Stromal cell of bone marrow (primary cell): ENCODE measurements at places on chromosomes 13 and 19.

DNA sequence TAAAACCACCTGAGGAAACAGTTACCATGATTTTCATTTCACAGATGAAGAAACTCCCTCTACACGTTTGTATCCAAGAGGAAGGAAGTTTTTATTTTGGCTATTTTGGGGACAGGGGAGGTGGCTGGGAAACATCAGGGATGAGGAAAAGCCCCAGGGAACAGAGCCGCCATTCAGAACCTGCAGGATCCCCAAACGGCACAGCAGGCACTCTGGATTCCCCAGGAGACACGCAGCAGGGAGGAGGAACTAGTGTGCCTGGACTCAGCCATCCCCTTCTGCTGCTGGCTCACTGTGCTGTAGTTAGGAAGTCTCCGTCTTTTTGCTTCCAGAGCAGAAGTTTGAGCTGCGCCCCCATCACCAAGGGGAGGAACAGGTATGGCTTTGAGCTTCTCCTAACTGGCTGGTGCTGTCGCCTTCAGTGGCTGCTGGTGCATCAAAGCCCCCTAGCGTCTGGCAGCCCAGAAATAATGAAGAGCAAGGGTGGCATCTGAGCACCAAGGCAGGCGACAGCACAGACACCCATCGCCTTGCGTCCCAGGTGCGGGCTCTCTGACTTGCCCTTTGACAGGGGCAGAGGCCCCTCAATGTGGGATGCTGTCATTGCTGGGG, 4.2 kb downstream of the NAPA start:
- no peak for DNase-seq

DNA sequence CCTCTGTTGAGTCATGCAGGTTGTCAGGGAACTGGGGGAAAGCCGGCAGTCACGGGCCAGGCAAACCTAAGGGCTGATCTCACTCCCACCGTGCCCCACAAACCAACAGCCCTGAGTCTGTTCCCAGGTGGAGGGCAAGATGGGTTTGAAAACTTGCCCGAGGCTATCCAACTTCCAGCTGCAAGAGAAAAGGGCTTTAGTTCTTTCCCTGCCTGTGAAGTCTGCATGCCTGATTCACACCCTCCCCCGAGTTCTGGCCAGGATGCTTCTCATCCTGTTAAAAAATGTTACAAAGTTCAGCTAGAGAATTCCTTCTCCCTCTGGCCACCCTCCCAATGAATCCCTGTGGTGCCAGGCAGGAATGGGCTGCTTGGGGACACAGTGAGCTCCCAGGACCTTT, 33.1 kb downstream of the MYO16 start:
- DNase-seq = no peak

DNA sequence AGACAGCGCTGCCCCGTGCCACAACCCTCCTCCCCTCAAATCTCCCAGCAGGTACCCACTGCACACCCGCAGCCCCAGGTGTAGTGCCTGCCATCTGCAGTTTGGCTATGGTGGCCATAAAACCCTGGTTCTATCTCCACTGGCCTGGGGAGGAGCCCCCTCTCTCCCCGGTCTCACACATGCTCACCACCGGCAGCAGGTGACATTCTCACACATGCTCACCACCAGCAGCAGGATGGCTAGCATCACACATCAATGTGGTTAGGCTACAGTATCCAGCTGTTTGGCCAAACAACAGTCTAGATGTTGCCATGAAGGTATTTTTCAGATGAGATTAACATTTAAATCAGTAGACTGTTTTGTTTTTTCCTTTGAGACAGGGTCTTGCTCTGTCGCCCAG, 31.1 kb downstream of the ELL start:
- no peak for DNase-seq

DNA sequence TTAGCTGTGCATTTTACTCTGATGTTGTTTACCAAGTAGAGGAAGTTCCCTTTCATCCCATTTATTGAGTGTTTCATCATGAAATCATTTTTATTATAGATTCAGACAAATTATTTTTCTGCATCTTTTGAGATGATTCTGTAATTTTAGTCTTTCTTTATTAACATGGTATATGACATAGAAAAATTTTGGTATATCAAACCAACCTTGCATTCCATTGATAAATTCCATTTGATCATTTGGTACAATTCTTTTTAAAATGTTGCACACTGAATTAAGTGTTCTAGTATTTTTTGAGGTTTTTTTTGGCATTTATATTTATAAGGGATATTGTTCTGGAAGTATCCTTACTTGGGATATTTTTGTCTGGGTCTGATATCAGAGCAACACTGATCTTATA, 308.4 kb downstream of the DLEU7 start:
- no peak for DNase-seq

GRCh38 chr13:30157616-30157993, 149.7 kb downstream of the KATNAL1 start:
- DNase-seq = no peak

- DNase-seq = peak; percentile 56
These were observed 116.1 kb downstream of the STARD13 start for GRCh38 chr13:33169273-33169980.

GRCh38 chr13:71464686-71465085, 402.3 kb downstream of the DACH1 start:
- no peak for DNase-seq

DNA sequence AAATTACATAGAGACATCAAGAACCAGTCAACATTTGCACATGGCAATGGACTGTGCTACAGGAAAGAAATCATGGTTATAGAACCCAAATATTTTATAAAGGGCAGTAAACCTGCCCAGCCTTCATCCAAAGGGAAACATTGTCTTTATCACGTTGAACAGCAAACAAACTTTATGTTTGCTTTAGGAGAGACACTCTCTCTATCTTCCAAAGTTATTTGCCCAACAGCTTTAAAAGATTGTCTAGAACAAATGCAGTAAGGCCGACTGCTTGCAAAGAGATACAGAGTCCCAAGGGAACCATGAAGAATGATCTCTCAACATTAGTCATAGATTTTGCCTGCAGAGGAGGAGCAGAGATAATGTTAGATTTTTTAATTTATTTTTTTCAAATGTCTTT, 1323.5 kb upstream of the SLC10A2 start:
- DNase-seq = peak; percentile 2

GRCh38 chr13:109779074-109779473, 7.3 kb downstream of the IRS2 start:
- no peak for DNase-seq

GRCh38 chr19:35170359-35171061, 16.0 kb downstream of the FXYD5 start:
- DNase-seq = no peak

DNA sequence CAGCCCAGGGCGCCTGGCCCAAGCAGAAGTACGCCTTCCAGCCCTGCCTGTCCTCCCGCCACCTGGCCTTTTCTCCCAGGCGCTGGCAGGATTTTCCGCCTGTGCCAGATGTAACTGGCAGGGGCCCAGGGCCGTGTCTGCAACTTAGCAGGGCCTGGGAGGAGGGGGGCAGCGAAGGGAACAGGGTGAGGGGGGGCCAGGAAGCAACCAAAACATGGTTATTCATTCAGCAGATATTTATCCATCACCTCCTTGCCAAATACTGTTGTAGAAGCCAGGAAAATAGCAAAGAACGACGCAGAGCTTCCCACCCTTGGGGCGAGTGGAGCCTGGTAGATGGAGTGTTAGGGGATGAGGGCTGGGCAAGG, 5.6 kb downstream of the TLE6 start:
- DNase-seq = peak; percentile 73

DNA sequence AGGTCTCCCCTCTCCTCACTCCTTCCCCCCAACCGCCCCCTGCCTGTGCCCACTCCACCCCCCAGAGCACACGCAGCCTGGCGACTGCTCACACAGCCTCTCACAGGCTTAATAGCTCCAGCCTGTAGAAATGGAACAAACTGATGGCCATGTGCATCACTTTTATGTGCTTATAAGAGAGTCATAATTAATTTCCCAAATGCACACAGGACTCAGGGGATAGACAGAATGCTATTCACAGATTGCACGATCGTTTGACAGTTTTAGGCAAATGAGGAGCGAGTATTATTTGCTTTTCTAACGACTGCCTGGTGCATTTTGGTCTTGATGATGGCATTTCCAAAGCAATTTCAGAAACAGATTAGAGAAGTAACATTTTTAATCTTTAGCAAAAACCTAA, 97.7 kb upstream of the VSTM2B start:
- DNase-seq = no peak

GRCh38 chr13:77459592-77459991, 75.9 kb upstream of the SCEL start:
- DNase-seq = no peak

DNA sequence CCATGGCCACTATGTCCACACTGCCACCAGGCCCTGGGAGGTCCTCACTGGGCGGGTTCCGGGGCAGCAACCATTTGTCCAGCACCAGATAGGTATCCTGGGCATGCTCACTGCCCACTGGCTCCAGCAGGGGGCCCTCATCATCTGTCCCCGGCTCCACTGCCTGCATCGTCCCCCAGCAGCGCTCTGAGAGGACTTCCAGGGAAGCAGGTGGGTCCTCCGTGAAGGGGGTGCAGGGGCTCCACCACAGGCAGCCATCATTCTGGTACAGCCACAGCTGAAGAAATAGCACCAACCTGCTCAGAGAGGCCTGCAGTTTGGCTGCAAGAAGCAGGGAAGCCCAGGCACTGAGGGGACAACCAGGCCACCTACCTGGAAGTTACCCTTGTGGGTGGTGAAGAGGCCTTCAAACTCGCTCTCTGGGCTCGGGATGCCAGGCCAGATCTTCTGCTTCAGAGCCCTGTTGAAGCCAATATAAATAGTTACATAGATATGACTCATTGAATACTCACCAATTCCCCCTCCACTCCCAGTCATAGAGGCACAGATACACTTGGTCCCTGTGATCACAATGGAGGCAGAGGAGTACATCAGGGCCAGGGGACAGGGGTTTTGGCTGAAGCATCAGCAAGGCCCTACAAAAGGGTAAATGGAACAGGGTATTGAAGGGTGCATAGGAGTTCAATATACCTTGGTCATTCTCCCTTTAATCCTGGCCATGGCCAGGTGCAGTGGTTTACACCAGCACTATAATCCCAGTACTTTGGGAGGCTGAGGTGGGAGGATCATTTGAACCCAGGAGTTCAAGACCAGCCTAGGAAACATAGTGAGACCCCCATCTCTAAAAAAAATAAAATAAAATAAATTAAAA, 4.1 kb downstream of the SWSAP1 start:
- DNase-seq = peak; percentile 79

DNA sequence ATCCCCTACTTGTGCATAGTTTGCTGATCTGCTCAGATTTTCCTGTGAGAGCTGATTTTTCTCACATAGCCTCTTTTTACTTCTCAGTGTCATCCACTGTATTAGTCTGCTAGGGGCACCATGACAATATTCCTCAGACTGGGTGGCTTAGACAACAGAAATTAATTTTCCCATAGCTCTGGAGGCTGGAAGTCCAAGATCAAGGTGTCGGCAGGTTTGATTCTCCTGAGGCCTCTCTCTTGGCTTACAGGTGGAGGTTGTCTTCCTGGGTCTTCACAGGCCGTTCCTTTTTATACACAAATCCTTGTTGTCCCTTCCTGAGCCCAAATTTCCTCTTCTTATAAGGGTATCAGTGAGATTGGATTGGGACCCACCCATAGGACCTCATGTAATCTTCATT, 9.2 kb downstream of the LRCH1 start:
- no peak for DNase-seq

DNA sequence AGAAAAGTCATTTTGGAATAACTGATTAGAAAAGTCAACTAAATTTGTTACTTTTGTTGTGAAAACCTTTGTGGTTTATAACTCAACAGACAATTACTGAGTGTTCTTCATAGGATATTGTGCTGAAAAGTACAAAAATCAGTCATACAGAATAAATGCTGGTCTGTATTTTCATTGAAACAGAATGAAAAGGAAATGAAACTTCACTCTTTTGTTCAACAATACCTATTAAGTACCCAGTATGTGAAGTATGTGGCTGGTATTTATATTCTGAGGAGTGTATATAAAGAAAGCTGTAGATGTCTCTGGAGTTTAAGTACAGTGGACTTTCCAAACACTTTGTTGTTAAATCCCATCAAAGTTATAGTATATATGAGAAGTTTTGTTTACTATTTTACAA, 828.4 kb upstream of the ATXN8OS start:
- DNase-seq = no peak

GRCh38 chr19:42184401-42184861, 33.0 kb downstream of the DEDD2 start:
- DNase-seq = peak; percentile 76

DNA sequence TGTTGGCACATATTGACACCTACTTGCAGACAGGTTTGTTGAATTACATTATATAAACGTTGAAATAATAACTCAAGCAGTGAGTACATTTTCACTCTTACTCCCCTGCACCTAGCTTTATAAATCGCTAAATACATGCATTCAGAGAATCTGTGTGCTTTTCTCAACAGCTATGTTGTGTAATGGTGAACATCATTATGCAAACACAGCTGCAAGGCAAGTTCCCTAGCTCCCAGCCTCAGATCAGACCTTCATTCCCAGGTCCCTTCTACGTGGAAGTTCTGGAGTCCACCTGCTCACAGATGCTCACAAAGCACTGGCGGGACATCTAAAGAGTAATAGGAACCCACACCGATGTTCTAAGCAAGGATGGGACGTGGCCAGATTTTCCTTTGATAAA, 86.8 kb upstream of the PEG3 start:
- DNase-seq = no peak

GRCh38 chr19:41701401-41702075, 6.9 kb upstream of the CEACAM5 start:
- no peak for DNase-seq

DNA sequence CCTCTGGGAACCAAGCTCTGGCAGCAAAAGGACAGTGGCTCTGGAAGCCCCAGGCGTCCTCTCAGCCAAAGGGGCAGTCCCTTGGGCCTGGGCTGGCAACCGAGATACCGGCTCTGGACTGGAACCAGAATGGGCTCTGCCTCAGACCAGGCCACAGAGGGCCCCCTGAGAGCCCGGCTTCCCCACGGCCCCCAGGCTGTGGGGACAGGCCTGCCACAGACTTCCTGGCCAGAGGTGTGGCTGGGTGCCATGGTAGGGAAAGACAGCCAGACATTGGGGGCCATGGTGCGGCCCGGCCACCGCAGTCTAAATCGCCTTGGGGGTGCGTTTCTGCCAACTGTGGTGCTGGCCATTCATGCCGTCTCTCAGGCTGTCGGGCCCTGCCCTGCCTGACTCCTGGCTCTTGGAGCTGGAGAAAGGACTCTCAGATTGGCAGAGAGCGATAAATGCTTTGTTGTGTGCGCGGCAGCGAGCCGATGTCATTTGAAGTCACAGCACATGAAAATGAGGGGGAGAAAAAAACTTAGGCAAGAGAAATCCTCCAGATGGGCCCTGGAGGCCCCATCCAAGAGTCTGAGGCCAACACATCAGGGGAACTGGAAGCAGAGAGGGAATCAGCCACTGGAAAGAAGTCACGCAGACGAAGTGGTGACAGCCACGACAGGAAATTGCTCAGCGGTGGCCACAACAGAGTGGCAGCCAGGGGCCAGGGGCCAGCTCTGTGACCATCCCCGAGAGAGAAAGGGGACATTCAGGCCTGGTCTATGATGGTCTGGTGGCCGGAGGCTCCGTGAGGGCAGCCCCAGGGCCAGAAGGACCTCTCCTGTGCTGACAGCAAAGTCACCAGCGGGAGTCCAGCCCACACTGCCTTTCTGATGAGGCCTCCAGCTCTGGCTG, 26.5 kb downstream of the SH3GL1 start:
- DNase-seq = no peak

- no peak for DNase-seq
These were observed 466.6 kb downstream of the FGF9 start for GRCh38 chr13:22137361-22138050.
